Fibroblast of the aortic adventitia (primary cell): ENCODE measurements at places on chromosomes 4 and X. TPM values are rescaled to one million over a fixed set of nuclear protein-coding genes. Genes with fewer than 3 reads are reported as not detected.

GYPE gene
- total RNA-seq: 3.1 TPM in 1 of 2 replicates, not detected in the other

GPC3 gene
- 16.4 TPM in 1 of 2 replicates, not detected in the other for total RNA-seq

ZNF630 gene
- total RNA-seq: 0.81 and 2.0 TPM in 2 replicates

ZNF185 gene
- 1.1 and 4.7 TPM in 2 replicates for total RNA-seq

HNRNPD gene
- 32.6 and 57.7 TPM in 2 replicates for total RNA-seq

CXCL8 gene
- 0.98 and 2.4 TPM in 2 replicates for total RNA-seq

ITM2A gene
- 0.54 and 3.3 TPM in 2 replicates for total RNA-seq

SYNPO2 gene
- total RNA-seq: 3.4 and 28.3 TPM in 2 replicates
